ENCODE measurements at places on chromosomes 12 and 14. TPM values are rescaled to one million over a fixed set of nuclear protein-coding genes. Genes with fewer than 3 reads are reported as not detected.

PLA2G1B gene
- not detected for total RNA-seq

CCDC88C gene
- total RNA-seq, result 40.6 TPM

ITGA7 gene
- 0.18 TPM for total RNA-seq

KCNJ8 gene
- 0.10 TPM for total RNA-seq

TRAFD1 gene
- 33.4 TPM for total RNA-seq

OTUB2 gene
- 5.7 TPM for total RNA-seq

PIWIL1 gene
- not detected for total RNA-seq

Data from glomerular endothelial cell (primary cell).